Left lung (tissue), 14 donors: ENCODE measurements at places on chromosomes 6 and 20. TPM values are rescaled to one million over a fixed set of nuclear protein-coding genes. Genes with fewer than 3 reads are reported as not detected.
A peak's percentile ranks its signal among the peaks of the same experiment; 100 is the strongest.

DNA sequence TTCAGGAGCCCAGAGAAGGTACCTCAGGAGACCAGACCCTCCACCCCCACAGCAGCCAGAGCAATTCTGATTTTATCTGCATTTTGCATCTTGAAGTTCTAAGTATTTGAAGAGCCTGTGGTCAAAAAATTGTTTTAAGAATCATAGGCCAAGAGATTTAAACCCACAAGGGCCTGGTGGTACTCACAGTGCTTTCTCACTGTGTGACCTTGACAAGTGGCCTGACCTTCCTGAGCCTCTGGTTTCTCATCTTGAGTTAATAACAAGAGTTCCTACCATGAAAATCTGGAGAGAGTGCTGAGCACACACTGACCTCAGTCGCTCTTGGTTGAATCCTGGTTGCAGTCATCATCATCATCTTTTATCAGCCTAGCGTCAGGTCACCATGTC, 45.4 kb upstream of the ID1 start:
- no peak for DNase-seq

DNA sequence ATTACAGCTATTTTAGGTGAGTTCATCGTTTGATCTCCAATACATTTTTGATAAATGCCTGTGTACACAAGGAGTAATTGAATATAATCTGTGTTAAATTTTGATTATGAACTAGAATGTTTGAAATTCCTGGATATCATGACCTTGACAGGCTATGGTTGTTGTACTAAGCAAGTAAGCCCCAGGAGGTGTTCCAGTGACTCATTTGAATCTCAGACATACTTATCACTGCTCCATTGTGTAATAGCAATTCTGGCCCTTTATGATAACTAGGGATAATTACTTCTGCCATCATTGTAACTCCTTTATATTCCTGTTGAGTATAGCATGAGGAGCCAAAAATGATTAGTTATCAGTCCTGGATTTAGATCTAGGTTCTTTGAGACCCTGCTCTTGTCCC, 1424.6 kb upstream of the ADGRB3 start:
- no peak for DNase-seq

- no peak for DNase-seq
These were observed 607.8 kb upstream of the ARID1B start for GRCh38 chr6:156169371-156169770.

FABP7 gene
- polyA plus RNA-seq: 7.1 TPM

- DNase-seq: no peak
These were observed 61.8 kb upstream of the PLEKHG1 start for GRCh38 chr6:150537893-150538292.

DNA sequence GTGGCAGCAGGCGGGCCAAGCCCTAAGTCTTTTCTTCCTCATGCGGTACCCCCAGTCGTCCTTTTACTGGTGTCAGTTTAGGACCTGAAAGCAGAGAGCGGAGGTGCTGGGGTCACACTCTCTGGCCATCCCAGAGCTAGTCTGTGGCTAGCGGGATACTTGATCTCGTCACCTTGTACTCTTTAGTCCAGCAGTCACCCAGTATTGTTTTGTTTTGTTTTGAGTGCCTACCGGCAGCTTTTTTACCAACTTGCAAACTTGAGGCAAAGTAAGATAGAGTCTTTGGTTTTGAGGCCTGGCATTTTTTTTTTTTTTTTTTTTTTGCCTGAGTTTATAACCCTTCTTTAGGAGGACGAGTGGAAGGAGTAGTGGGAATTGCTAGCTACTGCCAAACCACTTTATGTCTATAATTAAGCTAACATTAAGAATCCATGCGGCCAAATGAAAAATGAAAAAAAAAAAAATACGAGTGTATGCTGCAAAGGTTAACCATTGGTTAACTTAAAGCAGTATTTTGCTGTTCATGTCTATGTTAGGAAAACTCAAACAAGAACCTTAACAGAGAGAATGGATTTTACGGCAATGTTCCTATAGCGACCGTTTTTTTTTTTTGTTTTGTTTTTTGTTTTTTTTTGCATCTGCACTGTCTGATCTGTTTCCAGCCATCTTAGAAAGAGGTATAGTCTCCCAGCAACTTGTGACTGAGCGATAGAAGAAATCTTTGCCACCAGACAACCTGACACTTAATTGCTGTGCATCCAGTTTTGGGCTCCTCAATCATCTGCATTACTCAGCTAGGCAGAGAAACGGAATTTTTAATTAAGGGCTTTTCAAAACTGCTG, 56.9 kb downstream of the FAM217A start:
- DNase-seq: peak; percentile 28

- DNase-seq: no peak
These were observed 212.1 kb upstream of the MARCKS start for GRCh38 chr6:113644861-113645575.

GRCh38 chr20:46900826-46901225, 6.2 kb downstream of the EYA2 start:
- DNase-seq: no peak

- no peak for DNase-seq
These were observed 423.6 kb downstream of the HAO1 start for GRCh38 chr20:7516621-7517111.

SYNDIG1 gene
- 7.8 TPM for polyA plus RNA-seq

DNA sequence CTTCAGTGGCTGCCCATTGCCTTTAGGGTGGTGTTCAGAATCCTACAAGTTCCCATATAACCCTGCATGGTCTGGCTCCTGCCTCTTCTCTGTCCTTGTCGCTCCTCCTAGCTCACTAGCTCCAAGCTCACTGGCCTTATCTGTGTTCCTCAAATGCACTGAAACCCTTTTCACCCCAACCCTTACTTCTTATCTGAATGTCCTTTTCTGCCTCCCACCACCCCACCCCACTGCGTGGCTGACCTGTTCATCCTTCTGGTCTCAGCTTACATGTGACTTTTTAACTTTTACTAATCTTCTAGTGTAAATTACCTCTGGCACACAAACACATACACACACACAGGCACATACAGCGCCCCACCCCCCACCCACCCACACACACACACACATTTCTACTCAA, 41.0 kb upstream of the GLP1R start:
- no peak for DNase-seq

TNXB gene
- polyA plus RNA-seq: 22.9 TPM

PARD6B gene
- 9.0 TPM for polyA plus RNA-seq

GRCh38 chr6:1103945-1104623, 207.8 kb upstream of the FOXQ1 start:
- DNase-seq: no peak

LST1 gene
- polyA plus RNA-seq: 6.8 TPM

- peak; percentile 39 for DNase-seq
These were observed 66.6 kb upstream of the CTNNBL1 start for GRCh38 chr20:37627060-37627766.

ECT2L gene
- polyA plus RNA-seq: 1.8 TPM

DNA sequence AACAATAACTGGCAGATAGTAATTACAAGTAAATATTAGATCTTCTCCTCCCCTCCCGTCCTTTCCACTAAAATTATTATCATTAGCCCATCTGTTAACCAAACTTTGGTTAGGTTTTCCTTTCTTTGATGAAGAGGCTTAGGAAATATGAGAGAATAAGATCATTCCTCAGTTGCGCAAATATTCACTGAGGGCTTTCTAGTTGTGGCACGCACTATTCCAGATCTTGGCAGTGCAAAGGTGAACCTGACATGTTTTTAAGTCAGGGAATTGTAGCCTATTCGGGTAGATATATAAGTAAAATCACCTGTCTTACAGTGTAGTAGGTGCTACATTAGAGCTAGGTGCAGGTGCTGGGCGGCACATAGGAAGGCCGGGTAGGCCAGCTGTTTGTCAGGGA, 31.1 kb downstream of the RNF217 start:
- no peak for DNase-seq

CFAP206 gene
- 2.4 TPM for polyA plus RNA-seq

CCM2L gene
- 11.6 TPM for polyA plus RNA-seq

GRCh38 chr20:6715401-6715941, 52.0 kb upstream of the BMP2 start:
- DNase-seq: no peak

DNA sequence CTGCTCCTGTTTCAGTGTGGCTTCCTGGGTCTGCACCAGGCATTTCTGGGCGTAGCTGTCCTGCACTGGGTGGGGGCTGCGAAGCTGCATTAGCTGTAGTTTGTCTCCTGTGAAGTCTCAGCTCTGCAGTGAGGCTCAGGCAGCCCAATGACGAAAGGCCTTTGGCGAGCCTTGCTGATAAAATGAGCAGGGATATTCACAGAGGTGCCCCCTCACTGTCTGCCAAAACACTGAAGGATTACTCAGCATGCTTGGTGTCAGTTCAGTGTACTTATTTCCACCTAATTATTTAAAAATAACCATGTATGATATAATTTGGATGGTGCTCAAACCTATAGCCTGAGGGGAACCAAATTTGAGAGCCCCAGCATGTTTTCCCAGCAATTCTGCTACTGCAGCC, 73.5 kb downstream of the ECT2L start:
- no peak for DNase-seq

ZNF292 gene
- polyA plus RNA-seq: 39.8 TPM

DNA sequence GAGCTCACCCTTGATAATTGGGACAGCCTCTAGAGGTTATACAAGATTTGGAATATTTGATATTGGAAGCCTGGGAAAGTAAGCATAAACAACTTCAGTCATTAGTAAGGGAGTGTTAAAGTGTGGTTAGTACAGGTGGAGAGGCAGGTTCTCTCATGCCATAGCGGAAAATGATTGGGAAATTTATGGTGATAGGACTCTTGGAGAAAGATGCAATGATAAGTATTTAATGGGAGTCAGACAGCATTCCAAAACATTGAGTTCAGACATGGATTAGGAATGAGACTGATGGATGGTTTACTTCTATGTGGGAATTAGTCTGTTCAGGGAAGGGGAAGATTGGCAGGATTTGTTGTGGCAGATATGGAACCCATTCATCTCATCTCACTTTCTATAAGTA, 152.7 kb downstream of the MCHR2 start:
- DNase-seq: no peak

- DNase-seq: no peak
These were observed 21.0 kb downstream of the OPRM1 start for GRCh38 chr6:154060076-154060475.

GFOD1 gene
- polyA plus RNA-seq: 5.7 TPM

GRCh38 chr6:148720406-148720805, 26.4 kb upstream of the UST start:
- no peak for DNase-seq

DNA sequence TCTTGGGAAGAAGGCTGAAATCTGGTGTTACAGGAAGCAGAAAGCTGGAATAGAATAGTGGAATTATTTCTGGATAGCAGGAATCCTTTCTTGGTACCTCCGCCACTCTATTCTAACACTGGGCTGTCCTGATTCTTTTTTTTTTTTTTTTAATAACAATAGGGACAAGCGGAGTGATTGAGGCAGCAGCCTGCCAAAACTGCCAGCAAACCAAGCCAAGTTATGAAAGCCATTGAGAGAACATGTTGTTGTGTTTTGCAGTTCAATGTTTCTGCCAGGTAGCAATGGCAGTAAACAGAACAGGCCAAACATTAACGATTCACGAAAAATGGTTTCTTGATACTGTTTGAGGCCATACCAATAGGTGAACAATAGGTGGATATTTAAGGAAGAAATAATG, 47.1 kb downstream of the SLC26A8 start:
- no peak for DNase-seq

ETV7 gene
- polyA plus RNA-seq: 0.15 TPM

- DNase-seq: no peak
These were observed 22.4 kb upstream of the CST1 start for GRCh38 chr20:23773127-23773526.

GRCh38 chr6:22208026-22208425, 88.8 kb downstream of the PRL start:
- DNase-seq: no peak

DNA sequence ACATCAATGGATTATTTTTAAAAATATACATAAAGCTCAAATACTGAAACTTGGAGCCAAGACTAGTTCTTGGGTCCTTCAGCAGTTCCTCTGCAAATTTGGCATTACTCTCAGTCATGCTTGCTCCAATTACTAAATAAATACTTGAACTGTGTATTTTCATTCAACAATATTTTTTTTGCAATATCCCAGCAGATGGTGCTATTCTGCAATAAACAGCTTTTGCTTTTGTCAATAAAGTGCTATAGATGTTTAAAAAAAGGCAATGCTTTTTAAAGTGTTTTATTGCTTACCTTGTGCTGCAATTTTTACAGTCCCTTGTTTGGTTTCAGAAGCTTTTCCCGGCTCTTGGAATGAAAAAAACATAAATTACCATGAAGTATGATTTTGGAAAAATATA, 243.4 kb downstream of the TRDN start:
- no peak for DNase-seq

DNA sequence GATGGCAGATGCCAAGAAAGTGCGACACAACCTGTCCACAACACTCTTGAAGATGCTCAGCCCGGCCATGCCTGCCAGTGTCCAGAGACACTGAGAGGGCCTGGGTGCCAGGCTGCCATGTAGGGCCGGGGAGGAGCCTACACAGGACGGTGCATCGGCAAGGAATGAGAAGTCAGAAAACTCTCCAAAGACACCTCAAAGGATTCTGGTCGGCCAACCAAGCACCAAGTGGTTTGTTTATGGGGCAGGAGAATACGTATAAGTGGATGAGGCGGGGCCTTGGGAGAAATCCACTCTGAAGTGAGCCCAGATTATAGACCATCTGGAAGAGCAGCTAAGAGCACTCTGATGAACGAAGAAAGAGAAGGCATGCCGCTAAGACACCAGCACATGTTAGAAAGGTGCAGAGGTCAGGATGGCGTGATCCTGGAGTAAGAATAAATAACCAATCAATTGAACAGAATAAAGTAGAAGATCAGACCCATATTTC, 120.7 kb upstream of the FOXQ1 start:
- DNase-seq: no peak

PRDM13 gene
- polyA plus RNA-seq: not detected

DNA sequence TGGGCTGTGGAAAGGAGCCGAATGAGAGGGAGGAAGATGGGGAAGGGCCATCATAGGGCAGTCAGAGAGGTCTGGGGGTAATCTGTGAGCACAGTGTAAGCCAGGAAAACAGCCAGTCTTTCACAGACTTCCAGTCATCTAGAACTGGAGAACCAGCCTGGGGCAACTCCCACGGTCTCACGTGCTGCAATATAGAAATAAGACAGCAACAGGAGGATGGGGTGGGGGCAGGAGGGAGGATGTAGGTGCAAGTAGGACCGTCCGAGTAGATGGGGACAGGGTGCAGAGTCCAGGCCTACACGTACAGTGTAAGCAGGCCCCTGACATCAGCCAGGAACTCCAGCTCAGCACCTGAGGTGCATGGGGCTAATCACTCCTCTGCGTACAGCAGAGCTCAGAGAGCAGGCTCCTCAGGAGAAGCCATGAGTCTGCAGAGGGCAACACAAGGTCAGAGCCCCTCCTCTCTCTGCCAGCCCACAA, 58.2 kb upstream of the TNFAIP3 start:
- DNase-seq: no peak

SLC22A7 gene
- 0.27 TPM for polyA plus RNA-seq

- peak; percentile 89 for DNase-seq
These were observed 56.6 kb downstream of the TGM2 start for GRCh38 chr20:38108438-38108985.

- DNase-seq: no peak
These were observed 194.2 kb upstream of the PHACTR1 start for GRCh38 chr6:12522347-12522746.
